ENCODE measurements at places on chromosomes 1 and 21. TPM values are rescaled to one million over a fixed set of nuclear protein-coding genes. Genes with fewer than 3 reads are reported as not detected.

- DNase-seq: peak; percentile 94
These were observed 36.6 kb upstream of the PADI1 start for GRCh38 chr1:17168091-17168876.

Gene RRP1
- total RNA-seq: 22.6 TPM

Gene HSD3B1
- total RNA-seq: not detected

DNA sequence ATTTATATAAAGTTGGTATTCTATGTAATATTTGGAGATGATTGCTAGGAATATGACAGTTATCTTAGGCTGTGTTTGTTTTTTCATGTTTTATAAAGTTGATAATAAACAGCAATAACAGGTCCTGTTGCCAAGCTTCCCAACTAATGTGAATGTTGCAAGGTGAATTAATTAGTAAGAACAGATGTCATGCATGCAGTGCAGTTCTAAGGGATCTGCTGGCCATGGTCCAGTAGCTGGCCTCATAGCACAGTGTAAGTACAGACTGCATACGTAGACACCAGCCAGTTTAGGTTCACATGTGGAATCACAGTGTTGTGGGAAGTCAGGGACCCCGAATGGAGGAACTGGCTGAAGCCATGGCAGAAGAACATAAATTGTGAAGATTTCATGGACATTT lies 478.2 kb downstream of the NEGR1 start:
- DNase-seq: no peak

GRCh38 chr1:105544475-105544874 lies 1512.0 kb upstream of the PRMT6 start:
- DNase-seq: peak; percentile 48

DNA sequence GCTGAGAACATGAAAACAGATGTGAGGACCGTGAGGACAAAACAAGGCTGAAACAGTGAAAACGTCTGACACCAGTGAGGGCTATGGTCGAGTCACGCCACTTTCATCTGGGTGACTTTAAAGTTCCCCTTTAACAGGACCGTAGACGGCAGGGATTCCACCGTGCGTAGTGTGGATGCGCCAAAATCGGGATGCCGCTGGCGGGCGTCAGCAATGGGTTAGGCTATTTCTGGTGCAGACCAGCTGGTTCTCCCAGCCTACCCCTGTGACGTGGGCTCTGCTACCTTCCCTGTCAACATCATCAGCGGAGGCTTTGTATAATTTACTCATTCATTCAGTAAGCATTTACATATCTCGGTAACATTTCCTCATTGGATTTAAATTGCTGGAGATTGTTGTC lies 246.6 kb upstream of the AJAP1 start:
- no peak for DNase-seq

GRCh38 chr1:165055581-165055980 lies 300.9 kb downstream of the LMX1A start:
- no peak for DNase-seq

DNA sequence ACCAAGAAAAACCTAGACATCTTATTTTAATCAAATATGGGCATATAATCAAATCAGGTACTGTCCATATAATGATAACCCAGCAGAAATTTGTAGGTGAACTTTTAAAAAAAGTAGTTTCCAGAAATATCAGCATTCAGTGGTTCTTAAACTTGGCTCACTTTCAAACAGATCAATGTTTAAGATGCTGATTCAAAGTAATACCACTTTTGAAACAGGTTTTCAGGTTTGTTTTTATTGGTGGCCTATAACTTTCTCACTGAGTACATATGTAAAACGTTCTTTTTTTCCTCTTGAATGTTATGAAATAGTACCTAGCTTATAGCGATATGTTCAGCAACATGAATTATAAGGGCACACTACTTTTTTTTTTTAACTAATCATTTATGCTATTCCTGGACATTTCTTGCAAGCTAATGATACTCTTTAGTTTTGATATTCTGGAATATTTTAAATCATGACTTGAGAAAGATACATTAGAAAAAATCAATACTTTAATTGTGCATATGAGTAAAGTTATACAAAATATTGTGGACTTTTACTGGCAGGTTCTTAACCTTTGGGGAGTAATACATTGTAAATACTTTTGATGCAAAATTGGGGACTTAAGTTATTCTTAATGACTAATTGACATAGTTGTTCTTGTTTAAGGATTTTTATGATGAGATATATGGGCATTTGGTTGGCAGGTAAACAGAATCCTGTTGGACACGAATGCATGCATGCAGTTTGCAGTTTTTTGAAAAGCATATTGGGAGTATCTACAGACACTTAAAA lies 3.0 kb downstream of the NFIA start:
- no peak for DNase-seq

GRCh38 chr1:224308064-224308463 lies 21.9 kb downstream of the NVL start:
- DNase-seq: no peak

Gene SHISAL2A
- not detected for total RNA-seq

GRCh38 chr1:64553285-64553684 lies 83.4 kb downstream of the CACHD1 start:
- no peak for DNase-seq

GRCh38 chr1:244864253-244865027 lies at the start of gene HNRNPU:
TSS of gene HNRNPU (minus strand) at chr1:244864543. CDS start at chr1:244864307, 236 bp downstream.
- peak; percentile 92 for DNase-seq

Gene GJA9
- total RNA-seq: not detected

DNA sequence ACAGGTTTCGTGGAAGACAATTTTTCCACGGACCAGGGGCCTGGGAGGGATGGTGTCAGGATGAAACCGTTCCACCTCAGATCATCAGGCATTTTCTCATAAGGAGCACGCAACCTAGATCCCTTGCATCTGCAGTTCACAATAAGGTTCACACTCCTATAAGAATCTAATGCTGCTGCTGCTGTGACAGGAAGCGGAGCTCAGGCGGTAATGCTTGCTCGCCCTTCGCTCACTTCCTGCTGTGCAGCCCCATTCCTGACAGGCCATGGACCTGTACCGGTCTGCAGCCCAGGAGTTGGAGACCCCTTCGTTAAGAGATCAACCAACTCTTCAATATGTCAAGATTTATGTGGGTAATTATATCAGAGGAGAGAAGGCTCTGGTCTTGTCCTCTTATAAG lies 3.3 kb upstream of the DHX9 start:
- DNase-seq: no peak

- DNase-seq: peak; percentile 94
These were observed 15.9 kb upstream of the PADI3 start for GRCh38 chr1:17232759-17233661.

DNA sequence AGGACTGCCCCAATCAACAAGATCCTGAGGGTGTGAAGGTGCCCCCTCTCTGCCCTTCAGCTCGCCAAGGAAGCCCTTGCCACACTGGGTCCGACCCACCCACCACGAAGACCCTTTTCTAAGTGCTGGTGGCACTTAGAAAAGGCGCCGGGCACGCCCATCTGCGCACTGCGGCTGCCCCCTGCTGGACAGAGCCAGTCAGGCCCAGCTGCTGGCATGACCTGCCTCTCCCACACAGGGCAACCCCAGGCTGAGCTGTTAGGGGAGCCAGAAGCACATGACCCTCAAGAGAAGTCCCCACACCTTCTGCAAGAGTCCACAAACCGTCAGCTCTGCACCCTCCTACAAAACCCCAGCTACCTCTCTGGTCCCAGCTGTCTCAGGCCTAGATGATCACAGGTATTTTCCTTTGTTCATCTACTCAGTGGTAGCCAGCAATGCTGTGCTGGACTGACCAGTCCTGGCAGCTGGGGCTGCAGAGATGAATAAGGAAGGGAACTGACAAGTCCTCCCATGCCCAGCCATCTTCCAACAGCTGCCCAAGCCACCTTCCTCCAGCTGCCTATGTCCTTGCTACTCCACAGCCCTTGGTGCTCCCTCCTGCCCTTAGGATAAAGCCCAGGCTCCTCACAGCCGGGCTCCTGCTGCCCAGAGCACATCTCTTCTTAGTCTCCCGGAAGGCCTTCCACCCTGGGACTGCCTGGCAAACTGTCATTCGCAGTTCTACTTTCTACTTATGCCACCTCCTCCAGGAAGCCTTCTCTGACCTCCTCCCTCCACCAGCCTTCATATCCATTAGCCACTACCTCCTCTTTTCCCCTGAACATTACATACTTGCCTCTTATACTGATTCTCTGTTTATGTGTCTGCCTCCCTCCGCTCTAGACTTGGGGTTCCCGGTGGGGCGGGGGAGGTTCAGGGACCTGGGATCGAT lies 39.8 kb upstream of the ZC3H12A start:
- peak; percentile 32 for DNase-seq

DNA sequence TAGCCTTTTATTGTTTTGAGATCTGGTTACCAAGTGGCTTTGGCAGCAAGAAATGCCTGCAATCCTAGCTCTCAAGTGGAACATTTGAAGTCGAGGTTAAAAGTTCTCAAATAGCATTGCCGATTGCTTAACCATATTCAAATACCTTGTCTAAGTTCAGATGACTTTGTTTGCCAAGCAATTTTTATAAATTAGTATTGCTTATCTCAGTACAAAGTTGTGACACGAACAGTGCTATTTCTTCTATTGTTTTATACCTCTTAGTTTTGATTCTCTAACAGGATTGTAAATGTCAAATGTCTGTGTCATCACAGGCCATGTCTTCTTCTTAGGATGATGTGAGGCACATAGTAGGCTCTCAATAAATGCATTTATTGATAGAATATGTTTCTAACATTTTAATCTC lies 633.3 kb downstream of the PTPRC start:
- peak; percentile 77 for DNase-seq

- no peak for DNase-seq
These were observed 45.7 kb downstream of the GPR161 start for GRCh38 chr1:168091063-168091462.

DNA sequence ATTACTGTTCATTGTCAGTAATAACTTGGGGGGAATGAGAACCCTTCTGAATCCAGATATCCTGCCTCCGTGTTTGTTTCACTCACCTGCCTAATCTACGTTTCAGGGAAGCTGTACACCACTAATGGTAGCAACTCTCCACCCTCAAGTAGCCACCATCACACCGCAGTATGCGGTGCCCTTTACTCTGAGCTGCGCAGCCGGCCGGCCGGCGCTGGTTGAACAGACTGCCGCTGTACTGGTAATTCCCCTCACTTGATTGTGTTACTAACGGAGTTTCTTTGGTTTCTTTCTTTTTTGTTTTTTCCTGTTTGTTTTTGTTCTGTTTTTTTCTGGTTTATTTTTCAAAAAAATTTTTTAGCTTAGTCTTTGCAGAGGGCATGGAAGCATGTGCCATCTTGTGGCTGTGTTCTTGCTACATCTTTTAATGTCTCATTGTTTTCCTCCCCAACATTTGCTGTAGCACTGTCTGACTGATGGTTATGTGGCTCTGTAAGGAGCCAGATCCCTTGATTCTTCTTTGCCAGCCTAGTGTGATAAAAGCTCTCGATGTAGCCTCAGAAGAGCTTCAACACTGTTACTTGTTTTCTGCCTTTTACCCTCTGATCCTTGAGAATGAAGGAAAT lies 15.9 kb upstream of the OLFML3 start:
- no peak for DNase-seq

Gene SLFNL1
- total RNA-seq: not detected

DNA sequence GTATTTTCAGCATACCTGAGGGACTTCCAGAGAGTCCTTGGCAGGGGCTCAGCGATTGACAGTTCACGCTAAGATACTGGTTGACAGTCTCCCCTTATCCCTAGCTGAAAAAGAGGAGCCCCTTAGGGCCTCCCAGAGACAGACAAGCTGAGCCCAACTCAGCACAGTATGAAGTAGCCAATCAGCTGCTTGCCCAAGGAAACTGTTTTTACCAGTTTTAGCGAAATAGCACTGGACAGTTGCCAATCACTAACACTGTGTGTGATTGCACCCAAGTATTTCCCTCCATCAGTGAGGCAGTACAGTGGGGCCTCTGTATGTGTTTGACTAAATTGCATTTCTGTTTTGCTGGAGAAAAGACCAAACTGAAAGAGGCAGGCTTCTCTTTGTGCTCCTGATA lies 27.0 kb downstream of the KHDRBS1 start:
- DNase-seq: no peak

DNA sequence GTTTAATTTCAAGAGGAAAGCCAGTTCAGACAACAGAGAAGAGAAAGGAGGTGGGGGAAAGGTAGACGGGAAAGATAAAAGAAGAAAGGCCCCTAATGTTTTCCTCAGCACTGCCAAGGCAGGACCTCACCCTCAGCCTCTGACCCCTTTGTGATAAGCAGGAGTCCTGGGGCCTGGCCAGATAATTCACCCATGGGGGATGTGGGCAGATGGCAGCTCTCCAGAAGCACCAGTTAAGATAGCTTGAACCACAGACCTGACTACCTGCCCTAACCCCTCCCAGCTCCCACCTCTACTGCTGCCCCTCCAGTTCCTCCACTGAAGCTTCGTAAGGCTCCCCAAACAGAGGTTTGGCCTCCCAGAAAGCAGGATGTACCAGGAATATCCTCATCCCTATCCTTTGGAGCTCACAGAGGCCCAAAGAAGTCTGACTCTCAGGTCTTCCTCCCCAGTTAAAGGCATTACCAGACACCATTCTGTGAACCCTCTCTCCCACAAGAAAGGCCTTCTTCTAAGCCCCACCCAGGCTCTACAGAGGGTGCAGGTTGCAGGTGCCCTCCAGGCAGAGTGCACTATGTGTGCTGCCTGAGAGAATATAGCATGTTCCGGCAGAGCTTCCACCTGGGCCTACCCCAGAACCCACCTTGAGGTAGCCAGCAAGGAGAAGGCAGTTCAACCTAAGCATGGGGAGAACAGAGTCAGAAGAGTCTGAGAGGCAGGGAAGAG lies 9.2 kb upstream of the SNAPIN start:
- DNase-seq: no peak

Gene CTTNBP2NL
- 80.8 TPM for total RNA-seq

DNA sequence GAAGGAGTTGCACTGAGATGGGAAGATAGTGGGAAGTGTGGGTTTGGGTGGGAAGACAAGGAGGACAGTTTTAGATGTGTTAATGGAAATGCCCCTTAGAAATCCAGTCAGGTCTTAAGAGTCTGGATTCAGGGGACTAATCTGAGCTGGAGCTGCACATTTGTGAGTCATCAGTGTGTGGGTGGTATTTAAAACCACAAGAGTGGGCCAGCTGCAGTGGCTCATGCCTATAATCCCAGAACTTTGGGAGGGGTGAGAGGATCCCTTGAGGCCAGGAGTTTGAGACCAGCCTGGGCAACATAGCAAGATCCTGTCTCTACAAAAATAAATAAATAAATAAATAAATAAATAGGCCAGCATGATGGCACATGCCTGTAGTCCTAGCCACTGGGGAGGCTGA lies 40.9 kb upstream of the SLC6A9 start:
- peak; percentile 73 for DNase-seq

DNA sequence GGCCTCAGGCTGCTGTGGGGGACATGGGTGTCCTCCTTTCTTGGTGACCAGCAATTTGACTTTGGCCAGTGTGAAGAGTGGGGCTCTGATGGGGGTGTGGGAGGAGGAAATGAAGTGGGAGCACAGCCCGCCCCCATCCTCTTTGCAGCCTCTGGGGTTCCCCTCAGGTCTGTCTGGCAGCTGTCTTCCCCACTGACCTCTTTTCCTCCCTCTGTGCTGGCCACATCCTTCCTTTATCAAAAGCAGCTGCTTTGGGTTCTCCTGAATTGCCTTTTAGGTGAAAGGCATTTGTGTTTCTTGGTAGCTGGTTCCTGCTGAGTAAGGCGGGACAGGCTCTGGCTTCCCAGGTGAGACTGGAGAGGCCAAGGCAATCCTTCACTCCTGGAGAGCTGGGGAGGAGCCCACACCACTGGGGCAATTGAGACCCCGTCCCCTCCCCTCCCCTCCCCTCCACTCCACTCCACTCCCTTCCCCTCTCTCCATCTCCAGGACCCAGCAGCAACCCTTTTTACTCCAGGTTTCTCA lies 24.9 kb downstream of the PCAT6 start:
- no peak for DNase-seq

- no peak for DNase-seq
These were observed 2.1 kb downstream of the OR10X1 start for GRCh38 chr1:158577561-158577960.

Gene SFN
- not detected for total RNA-seq

GRCh38 chr1:151998611-151999362 lies 5.1 kb upstream of the S100A10 start:
- DNase-seq: peak; percentile 19

Gene SYT6
- total RNA-seq: not detected
